Globus pallidus (tissue), 1 donor: ENCODE measurements at places on chromosomes 11 and 22.
A peak's percentile ranks its signal among the peaks of the same experiment; 100 is the strongest.

- no peak for DNase-seq
Measured at GRCh38 chr11:116115801-116116200, 611.6 kb upstream of the CADM1 start.

GRCh38 chr22:19518635-19519034 lies 5.6 kb downstream of the CLDN5 start:
- no peak for DNase-seq

- no peak for DNase-seq
Measured at GRCh38 chr22:40383905-40384304, 13.5 kb downstream of the SGSM3 start.

DNA sequence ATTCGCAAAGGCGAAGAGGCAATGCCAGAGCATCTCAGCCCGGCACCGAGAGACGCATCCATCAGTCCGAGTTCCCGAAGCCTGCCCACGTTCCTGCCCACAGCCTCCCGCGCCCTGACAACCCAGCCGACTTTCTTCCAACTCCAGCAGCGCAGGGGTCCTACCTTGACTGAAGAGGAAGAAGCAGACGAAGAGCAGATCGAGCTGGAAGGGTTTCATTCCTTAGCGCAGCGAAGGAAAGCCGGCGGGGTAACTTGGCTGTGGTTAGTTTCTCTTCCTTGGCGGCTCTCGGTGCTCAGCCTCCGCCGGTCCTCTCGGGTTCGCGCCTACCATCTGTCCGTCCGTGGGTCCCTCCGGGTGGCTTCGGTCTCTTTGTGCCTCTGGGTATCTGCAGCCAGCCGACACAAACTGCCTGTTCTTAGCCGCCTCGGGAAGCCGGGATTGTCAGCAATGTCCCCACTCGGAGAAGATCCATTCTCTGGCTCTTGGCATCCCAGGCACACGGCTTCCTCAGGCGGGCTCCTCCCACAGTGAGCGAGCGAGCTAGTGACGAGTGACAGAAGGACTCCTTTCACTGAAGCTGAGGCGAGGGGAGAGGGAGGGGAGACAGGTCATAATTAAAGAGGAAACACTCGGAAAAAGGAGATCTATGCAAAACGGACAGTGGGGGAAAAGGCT lies at the start of gene KIRREL3:
Gene KIRREL3, minus strand, starts transcription at position 480 of the 678 bp plus-strand sequence.
- DNase-seq, result peak; percentile 80

DNA sequence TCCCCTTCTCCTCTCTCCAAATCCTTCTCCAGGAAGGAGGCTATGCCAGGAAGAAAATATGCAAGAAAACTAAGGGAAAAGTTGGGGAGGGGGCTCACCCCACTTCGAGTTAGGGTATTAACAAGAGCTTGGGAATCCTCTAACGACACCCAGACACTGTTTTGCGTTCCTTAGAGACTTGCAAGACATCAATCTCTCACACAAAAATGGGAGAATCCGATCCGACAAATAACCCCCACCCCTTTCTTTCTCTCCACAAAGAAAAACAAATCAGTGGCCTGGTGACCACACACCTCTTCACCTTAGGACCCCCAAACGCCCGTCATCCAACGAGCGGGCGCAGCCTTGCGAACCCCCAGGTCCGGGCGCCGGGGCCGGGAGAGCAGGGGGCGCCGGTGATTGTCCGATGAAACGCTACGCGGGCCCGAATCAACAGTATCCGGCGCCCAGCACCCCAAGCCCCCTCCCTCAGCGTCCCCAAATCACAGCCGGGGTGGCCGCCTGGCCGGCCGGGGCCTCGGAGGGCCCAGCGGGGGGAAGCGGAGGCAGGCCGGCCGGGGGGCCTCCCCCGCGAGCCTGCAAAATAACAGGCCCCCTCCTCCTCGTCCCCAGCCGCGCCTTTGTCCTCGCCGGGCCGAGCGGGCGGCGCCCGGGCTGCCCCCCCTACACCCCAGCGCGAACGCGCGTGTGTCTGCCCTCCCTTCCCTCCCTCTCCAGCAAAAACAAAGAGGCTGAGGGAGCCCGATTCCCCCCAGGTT lies 690 bp downstream of the CSNK1E start:
- peak; percentile 87 for DNase-seq

GRCh38 chr11:3006505-3007260 lies 14.6 kb upstream of the NAP1L4 start:
- no peak for DNase-seq

DNA sequence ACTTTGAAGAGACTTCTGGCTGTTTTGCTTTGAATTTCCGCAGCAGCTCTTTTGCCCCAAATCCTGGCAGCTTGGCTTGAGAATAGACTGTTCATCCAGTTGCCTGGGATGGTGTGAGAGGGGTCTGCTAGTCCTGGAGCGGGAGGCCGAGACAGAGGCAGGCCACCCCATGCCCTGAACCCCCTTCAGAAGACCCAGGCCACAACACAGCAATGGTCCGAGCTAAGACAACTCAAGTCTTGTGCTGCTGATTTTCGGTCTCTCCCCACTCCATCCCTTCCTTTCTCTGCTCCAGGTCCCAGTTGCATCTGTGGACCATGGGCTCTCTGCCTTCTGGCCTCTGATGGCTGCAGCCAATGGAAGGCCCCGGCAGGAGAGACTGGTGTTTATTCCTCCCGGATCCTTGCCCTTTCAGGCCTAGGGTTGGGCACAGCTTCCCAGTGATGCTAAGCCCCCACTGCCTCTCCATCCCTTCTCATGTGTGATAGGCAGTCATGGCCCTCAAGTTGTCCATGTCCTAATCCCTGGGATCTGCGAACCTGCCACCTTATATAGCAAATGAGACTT lies 31.9 kb upstream of the TP53I11 start:
- no peak for DNase-seq

DNA sequence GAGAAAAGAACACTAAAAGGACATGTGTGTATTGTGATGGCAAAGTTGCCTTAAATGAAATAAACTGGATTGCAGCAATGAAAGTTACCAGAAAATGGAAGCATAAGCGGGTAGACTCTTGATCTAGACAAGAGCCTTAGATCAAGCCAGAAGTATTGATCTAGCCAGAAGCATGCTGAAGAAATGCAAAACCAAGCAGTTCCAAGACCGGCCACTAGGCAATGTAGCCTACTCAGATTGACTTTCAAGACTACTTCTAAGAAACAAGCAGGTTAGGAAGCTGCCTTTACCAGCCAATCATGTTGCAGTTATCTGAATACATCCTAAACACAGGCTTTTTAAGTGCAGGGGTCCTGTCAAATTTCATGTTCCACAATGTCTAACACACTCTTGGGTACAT lies 54.6 kb downstream of the KCNA4 start:
- no peak for DNase-seq

DNA sequence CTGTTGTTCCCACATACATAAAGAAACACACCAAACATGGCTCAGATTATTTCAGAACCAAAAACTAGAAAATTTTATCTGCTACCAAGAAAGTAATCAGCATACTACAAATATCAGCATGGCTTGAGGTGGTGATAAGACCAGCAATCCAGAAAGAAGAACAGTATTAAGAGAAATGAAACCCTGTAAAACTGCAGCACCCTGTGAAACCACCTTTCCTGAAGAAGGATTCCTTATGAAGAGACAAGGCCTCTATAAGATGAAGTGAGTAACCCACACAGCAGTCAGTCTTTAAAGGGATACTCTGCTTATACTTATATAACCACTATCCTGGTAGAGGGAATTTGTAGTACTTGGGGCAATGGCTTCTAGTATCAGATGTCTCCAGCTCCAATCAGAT lies 49.9 kb downstream of the RSF1 start:
- DNase-seq, result no peak

GRCh38 chr22:47322854-47323253 lies 560.4 kb downstream of the TBC1D22A start:
- DNase-seq, result no peak

DNA sequence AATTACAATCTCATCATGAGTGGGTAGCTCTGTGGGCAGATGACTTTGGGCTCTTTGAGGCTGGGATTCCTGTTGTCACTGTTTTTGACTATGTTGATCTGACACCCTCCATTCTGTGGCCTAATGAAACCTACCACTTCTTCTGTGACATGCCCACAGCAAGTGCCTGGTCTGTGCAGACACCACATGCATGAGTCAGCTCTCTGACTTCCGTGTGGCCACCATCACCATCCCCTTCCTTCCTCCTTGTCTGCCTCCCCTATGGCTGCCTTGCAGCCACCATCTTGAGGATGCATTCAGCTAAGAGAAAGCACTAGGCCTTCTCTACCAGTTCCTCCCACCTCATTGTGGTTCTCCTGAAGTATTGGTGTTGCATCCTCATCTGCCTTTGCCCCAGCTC lies 15.3 kb upstream of the OR10V1 start:
- DNase-seq, result no peak

DNA sequence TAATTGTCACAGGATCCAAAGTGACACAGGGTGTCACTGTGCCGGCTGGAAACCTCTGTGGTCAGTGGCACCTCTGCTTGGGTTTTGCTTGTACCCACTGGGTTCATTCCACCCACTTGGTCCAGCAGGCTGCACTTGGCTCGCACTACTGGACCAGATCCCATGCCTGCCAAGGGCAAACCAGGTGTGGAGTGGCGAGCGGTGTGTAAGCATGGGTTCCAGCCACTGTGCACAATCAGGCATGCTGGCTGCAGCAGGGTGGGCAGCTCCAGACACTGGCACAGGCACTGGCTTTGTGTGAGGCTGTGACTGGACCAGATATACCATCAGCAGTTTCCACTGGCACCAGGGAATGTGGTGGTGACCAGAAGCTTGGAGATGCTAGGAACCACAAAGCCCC lies 261.4 kb downstream of the KCNA4 start:
- DNase-seq, result no peak
